Esophagus muscularis mucosa (tissue), 4 donors: ENCODE measurements at places on chromosomes 7 and 10. TPM values are rescaled to one million over a fixed set of nuclear protein-coding genes. Genes with fewer than 3 reads are reported as not detected.

The SPDYE8 gene
- total RNA-seq, result not detected

DNA sequence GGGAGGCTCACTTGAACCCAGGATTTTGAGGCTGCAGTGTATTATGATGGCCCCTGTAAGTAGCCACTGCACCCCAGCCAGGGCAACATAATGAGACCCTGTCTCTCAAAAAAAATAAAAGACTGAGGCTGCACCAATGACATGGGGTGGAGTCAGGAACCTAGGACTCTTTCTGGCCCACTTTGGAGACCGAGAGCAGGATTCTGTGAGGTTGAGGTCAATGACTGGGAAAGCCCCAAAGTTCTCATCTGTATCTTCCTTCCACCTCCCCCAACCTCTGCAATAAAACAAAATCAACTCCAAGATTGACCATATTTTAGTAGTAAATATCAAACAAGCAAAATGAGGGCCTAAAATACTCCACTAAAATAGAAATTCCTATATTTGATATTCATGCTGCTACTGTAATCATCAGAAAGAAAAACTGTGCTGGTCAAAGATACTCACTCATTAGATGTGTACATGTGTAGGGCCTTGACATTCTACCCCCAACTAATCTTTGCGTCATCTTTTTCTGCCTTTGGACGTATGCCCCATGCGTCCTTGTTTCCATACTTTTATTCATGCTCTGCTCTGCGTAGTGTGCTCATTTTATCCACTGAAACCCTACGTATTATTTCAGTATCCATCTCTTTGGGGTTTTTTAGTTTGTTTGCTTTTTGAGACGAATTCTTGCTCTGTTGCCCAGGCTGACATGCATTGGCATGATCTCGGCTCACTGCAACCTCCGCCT lies 23.8 kb downstream of the WBP1L start:
- no peak for DNase-seq

- no peak for DNase-seq
These were observed 34.6 kb downstream of the MALSU1 start for GRCh38 chr7:23333671-23334246.

The MNX1 gene
- total RNA-seq, result not detected

DNA sequence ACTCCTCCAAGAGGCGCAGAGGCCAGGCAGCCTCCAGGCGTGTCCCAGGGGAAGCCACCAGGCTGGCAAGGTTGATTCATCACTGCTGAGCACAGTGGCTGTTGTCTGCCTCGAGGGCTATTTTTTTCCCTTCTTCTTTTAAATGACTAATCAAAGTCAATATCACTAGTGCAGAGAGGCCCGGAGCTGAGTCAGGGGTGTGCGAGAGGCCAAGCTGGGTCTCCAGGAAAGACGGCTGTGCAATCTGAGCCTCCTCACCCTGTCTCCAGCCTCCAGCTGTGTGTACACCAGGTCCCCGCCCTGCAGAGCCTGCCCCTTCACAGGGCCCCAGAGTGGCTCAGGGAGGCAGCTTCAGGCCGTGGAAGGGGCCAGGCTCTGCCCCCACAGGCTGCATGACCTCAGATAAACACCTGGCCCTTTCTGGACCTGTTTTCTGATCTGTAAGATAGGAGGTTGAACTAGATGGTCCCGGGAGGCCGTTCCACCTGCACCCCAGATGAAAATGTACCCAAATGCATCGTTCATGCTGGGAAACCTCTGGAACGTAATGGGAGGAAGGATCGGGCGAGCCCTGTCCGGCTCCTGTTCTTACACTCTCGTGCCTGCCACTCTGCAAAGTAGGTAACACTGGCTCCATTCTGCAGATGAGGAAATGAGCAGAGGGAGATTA lies 3.7 kb downstream of the STX1A start:
- no peak for DNase-seq

The SNCG gene
- 28.3 TPM for total RNA-seq

- DNase-seq, result peak; percentile 66
These were observed 10.0 kb upstream of the SGPL1 start for GRCh38 chr10:70805619-70806215.

The EPDR1 gene
- total RNA-seq, result 26.2 TPM

DNA sequence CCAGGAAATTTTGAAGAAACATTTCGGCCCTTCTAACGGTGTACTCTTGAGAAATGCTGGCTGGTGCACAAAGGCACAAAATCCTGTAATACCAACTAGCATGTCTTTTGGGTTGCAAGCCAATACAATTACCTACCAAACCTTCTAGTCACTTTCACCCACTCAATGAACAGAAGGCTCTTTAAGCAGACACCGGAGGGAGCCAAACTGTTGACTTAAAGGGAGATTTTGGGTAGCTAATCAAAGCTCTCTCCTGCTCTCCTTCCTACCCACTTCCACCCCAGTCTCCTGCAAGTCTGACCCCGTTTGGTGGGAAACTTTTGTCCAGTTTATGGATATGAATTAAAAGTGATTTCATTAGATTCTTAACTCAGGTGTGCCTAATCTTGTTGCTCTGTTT lies 24.0 kb downstream of the GRM3 start:
- no peak for DNase-seq

DNA sequence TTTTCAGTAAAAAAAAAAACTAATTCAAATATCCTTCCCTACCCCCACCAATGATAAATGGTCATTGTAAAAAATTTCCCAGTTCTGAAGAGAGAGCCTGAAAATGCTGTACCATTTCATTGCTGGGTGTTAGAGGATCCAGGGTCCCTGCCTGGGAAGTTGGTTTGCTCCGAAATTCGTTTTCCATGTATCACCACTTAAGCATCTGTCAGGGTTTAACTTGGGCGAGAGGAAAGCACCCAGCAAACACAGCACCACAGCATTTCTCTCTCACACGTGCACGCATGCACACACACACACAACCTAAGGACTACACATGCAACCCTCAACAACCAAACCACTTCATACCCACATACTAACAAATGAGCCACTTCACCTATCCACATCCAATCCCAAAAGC lies 42.1 kb upstream of the EMX2 start:
- DNase-seq, result no peak

DNA sequence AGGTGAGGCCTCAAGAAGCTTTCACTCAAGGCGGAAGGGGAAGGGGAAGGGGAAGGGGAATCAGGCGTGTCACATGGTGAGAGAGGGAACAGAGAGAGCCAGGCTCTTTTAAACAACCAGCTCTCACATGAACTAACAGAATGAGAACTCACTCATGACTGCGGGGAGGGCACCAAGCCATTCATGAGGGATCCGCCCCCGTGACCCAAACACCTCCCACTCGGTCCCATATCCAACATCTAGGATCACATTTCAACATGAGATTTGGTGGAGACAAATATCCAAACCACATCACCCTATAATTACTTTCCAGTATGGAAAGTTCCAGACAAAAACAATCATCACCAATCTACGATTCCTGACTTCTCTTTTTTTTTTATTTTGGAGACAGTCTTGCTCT lies 22.9 kb downstream of the HIP1 start:
- no peak for DNase-seq

DNA sequence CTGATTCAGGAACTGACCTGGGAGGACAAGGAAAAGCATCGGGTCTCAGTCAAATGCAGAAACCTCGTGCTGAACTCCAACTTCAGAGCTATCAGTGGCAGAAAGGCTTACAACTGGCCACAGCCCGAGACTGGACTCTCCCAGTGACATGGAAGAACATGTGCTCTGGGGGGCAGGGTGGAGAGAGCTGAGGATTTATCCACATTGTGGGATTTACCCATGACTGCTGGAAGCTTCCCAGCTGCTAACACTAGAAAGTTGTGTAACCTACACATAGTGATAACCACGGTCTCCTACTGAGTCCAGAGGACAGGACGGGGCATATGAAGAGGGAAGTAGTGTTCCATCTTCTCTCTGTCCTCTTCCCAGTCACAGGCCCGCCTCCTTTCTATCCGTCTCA lies 103.4 kb downstream of the ITIH5 start:
- no peak for DNase-seq

DNA sequence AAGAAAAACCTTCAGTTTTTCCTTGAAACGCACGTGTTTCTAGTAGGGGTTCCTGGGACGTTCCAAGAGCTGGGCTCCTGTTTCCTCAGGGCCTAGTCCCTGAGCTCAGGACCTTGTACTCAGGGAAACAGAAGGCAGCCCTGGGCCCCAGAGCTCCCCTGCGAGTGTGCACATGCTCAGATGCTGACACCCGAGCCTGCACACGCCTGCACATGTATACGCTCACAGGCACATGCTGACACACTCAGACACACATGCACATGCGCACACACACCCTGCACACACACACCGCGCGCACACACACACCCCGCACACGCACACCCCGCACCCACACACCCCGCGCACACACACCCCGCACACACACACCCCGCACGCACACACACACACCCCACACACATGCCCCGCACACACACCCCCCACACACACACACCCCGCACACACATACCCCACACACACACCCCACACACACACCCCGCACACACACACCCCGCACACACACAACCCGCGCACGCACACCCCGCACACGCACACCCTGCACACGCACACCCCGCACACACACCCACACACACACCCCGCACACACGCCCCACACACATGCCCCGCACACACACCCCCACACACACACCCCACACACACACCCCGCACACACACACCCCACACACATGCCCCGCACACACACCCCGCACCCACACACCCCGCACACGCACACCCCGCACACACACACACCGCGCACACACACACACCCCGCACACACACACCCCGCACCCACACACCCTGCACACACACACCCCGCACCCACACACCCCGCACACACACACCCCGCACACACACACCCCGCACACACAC lies 52.2 kb downstream of the CALML3 start:
- DNase-seq, result no peak

DNA sequence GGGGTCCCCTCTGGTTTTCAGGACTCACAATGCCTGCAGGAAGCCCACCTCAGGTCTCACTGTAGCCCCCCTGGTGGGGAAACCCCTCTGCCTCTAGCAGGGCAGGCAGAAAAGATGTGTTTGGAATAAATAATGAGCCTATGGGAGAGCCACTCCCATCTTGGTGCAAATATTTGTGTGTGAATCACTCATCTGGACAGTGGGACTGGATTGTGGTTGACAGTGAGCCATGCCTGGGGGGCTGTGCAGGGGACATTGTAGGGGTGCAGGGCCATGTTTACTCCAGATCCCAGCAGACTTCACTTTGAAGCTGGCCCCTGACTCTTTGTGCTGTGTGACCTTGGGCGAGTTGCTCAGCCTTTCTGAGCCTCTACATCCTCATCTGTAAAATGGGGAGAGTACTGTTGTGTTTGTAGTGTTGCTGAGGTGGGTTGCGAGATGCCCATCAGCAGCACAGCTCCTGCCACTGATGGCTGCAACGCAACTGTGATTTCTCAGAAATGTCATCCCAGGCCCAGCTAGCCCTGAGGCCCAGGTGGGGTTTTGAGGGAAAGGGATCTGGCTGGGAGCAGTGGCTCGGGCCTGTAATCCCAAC lies 20.7 kb downstream of the GTF2IRD1 start:
- DNase-seq, result no peak

The HABP2 gene
- not detected for total RNA-seq

DNA sequence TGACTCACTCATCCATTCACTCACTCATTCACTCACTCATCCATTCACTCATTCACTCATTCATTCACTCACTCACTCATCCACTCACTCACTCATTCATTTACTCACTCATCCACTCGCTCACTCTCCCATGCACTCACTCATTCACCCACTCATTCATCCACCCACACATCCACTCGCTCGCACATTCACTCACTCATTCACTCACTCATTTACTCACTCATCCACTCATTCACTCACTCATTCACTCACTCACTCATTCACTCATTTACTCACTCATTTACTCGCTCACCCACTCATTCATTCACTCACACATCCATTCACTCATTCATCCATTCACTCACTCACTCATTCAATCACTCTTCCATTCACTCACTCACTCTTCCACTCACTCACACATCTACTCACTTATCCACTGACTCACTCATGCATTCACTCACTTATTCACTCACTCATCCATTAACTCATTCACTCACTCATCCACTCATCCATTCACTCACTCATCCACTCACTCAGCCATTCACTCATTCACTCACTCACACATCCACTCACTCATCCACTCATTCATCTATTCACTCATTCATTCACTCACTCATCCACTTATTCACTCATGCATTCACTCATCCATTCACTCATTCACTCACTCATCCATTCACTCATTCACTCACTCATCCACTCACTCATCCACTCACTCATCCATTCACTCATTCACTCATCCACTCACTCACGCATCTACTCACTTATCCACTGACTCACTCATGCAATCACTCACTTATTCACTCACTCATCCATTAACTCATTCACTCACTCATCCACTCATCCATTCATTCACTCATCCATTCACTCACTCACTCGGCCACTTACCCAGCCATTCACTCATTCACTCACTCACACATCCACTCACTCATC lies 74.0 kb downstream of the CARD11 start:
- DNase-seq, result no peak
